ENCODE measurements at places on chromosomes 5 and 9.

GRCh38 chr5:12901696-12902095 is 997.5 kb upstream of the CTNND2 start:
- no peak for DNase-seq

DNA sequence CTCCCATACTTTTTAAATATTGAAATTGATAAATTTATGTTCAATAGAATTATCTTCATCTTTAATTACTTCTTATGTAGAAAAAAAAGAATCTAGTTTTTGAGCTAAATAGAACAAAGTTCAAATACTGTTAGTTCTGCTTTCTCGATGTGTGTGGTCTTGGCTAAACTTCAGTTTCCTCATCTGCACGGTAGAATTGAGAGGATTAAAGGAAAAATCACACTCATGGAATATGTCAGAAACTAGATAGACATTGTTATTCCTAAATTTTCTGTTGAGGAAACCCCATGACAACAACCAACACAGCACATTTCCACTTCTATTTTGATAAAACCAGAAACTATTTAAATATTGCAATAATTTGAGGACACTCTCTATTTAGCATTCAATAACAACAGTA is 100.3 kb downstream of the MUSK start:
- no peak for DNase-seq

- DNase-seq, result no peak
Measured at GRCh38 chr9:93896093-93896492, 59.1 kb downstream of the BARX1 start.

DNA sequence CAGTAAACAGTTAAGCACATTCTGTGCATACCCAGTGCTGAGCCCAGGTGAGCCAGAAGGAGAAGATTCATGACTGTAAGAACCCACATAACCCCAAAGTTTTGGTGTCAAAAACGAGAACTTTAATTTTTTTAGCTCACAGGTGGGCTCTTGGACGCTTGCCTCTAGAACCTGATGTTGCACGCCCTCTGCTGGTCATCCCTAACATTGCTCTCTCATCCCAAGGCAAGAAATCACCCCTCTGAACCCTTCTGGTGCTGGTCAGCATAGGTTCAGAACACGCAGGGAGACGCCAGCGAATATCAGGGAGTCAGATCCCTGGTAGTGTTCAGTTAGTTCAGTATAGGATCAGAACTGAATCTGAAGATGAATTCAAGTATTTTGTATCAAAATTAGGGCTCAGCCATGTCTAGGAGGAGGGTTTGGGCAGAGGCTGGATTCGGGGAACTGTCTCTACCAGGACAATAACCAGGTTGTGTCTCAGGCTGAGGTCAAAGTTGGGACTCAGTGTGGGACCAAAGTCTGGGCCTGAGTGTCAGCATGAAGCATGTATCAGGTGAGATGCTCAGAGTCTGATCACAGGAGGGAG is 4.1 kb upstream of the DNAJB5 start:
- no peak for DNase-seq

Measured in activated CD4-positive, alpha-beta T cell treated with anti-CD3 and anti-CD28 coated beads, Interleukin-2, amount 50 U/mL, for 24 hours (primary cell).